ENCODE measurements at places on chromosomes 5 and 9. TPM values are rescaled to one million over a fixed set of nuclear protein-coding genes. Genes with fewer than 3 reads are reported as not detected.

Gene UBAP1
- 17.9 TPM for total RNA-seq

Gene RFESD
- 3.9 TPM for total RNA-seq

Gene PCDHB7
- total RNA-seq, result 2.1 TPM

Gene CNTNAP3B
- total RNA-seq, result 8.4 TPM

Gene SLC36A2
- total RNA-seq, result 0.04 TPM

Gene NR5A1
- total RNA-seq, result not detected

Gene REEP5
- 37.8 TPM for total RNA-seq

Gene IFNB1
- total RNA-seq, result not detected

Gene PCDHGA4
- 1.8 TPM for total RNA-seq

Gene SH3GL2
- 0.09 TPM for total RNA-seq
